ENCODE measurements at places on chromosomes 3 and 15.

- DNase-seq, result peak; percentile 50
Measured at GRCh38 chr15:82543160-82543559, 2.9 kb upstream of the RPS17 start.

- DNase-seq, result no peak
Measured at GRCh38 chr3:46668116-46668515, 25.4 kb downstream of the ALS2CL start.

DNA sequence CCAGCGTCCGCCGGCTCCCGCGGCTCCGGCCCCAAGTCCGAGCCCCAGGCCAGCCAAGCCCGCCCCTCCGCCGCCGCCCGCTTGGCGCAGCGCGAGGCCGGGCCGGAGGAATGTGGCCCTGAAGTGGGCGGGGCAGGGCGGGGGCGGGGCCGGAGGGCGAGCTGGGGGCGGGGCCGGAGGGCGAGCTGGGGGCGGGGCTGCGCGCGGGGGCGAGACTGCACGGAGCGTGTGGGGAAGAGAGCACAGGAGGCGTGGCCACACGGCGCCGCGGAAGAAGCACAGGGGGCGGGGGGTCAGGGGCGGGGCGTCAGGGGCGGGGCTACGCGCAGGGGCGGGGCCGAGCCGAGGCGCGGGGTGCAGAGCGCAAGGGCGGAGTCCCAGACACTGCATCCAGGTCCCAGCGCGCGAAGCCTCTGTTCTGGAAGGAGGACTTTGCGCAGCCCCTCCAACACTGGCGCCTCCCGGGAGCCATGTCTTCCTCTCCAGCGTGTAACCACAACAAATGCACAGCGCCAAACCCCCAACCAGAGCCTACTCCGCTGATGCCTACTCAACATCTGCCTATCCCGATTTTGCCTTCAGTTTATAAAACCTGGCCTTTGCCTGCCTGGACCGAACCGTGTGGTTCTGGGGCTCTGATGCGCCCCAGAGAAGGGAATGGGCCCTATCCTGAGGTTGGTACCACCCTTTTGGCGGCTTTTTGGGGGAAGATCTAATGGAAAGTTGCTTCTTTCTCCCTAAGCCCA lies 105.5 kb downstream of the IQSEC1 start:
- peak; percentile 76 for DNase-seq

GRCh38 chr3:71763426-71763825 lies 9.8 kb downstream of the GPR27 start:
- DNase-seq, result no peak

GRCh38 chr3:197135212-197135611 lies 105.6 kb upstream of the MELTF start:
- DNase-seq, result no peak

- peak; percentile 89 for DNase-seq
Measured at GRCh38 chr3:105365391-105366325, 1.1 kb upstream of the ALCAM start.

GRCh38 chr3:141331377-141332318 lies 36.7 kb upstream of the ZBTB38 start:
- DNase-seq, result peak; percentile 98
